ENCODE measurements at places on chromosomes 3 and 15.
A peak's percentile ranks its signal among the peaks of the same experiment; 100 is the strongest.

GRCh38 chr15:71333136-71333700 is 217.9 kb downstream of the THSD4 start:
- DNase-seq = no peak
- H3K36me3 ChIP-seq = no peaks in the 10 kb centered on the region
- no peak overlapping the region for H3K27ac ChIP-seq
- H3K4me3 ChIP-seq = no peak overlapping the region

DNA sequence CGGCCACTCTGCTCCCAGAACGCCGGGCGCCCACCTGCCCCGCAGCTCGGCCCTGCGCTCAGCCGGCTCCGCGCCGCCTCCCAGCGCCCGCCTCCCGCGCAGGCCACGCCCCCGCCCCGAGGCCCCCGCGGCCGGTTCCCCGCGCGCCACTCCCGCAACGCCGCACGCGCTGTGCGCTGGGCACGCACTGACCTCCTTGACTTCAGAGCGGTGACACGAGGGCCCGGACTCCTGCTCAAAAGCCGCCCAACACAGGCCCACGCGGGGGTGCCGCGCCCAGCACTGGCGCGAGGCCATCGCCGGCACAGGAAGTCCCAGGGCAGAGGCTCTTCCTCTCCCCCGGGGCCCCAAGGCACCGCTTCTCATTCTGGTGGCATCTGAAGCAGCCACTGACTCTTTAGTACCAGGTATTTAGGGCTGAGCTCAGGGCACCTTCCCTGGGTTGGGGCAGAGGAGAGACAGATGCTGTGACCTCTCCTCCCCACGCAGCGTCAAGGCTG is 12.4 kb downstream of the TNK2 start:
- peak overlapping the region; percentile 93 for H3K4me3 ChIP-seq
- H3K27me3 ChIP-seq = no peaks in the 10 kb centered on the region
- H3K27ac ChIP-seq = peak overlapping the region; percentile 98
- peaks cover 12% of the 10 kb centered on the region for H3K36me3 ChIP-seq
- H3K4me1 ChIP-seq = peaks cover 44% of the 10 kb centered on the region

- no peaks in the 10 kb centered on the region for H3K27me3 ChIP-seq
- H3K36me3 ChIP-seq = peaks cover 20% of the 10 kb centered on the region
- peak overlapping the region; percentile 95 for H3K27ac ChIP-seq
- no peak overlapping the region for H3K4me3 ChIP-seq
Observed at GRCh38 chr3:33717616-33717865, 513 bp downstream of the CLASP2 start.

GRCh38 chr3:7275396-7275795 is 414.5 kb downstream of the GRM7 start:
- H3K27me3 ChIP-seq = no peaks in the 10 kb centered on the region
- H3K27ac ChIP-seq = no peak overlapping the region
- no peak for DNase-seq
- no peak overlapping the region for H3K4me3 ChIP-seq

GRCh38 chr3:180062771-180063170 is 26.0 kb upstream of the PEX5L start:
- no peaks in the 10 kb centered on the region for H3K27me3 ChIP-seq
- no peak overlapping the region for H3K4me3 ChIP-seq
- DNase-seq = no peak
- no peaks in the 10 kb centered on the region for H3K4me1 ChIP-seq
- no peaks in the 10 kb centered on the region for H3K36me3 ChIP-seq
- H3K27ac ChIP-seq = no peak overlapping the region

DNA sequence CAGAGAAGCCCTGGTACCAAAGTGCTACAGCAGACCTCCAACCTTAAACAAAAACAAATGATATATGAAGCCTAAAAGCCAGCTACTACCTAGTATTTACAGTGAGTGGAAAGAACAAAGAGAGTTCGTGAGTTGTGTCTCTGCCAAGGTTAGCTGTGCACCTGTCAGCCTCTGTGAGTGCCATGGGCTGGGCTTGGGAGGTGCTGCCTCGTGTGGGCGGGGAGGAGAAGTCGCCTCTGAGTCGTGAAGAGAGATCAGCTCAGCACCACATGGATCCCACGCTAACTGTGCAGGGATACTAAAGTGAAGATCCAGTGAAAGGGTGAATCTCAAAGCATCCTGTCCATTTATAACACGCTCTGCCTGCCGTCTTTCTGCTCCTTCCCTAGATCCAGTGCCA is 101.9 kb downstream of the CHDH start:
- no peaks in the 10 kb centered on the region for H3K4me1 ChIP-seq
- H3K27me3 ChIP-seq = peaks cover 11% of the 10 kb centered on the region
- H3K4me3 ChIP-seq = no peak overlapping the region
- peak overlapping the region; percentile 4 for H3K27ac ChIP-seq
- H3K36me3 ChIP-seq = no peaks in the 10 kb centered on the region
- DNase-seq = no peak

GRCh38 chr3:23459889-23460546 is 256.9 kb downstream of the UBE2E2 start:
- DNase-seq = no peak
- no peaks in the 10 kb centered on the region for H3K4me1 ChIP-seq
- no peak overlapping the region for H3K27ac ChIP-seq
- no peaks in the 10 kb centered on the region for H3K36me3 ChIP-seq

- H3K27ac ChIP-seq = peak overlapping the region; percentile 41
- no peaks in the 10 kb centered on the region for H3K4me1 ChIP-seq
- DNase-seq = no peak
- H3K36me3 ChIP-seq = peaks cover 5% of the 10 kb centered on the region
- no peak overlapping the region for H3K4me3 ChIP-seq
- H3K27me3 ChIP-seq = peaks cover 41% of the 10 kb centered on the region
Observed at GRCh38 chr15:99437315-99438223, 128.2 kb upstream of the MEF2A start.

GRCh38 chr3:8191406-8191805 is 310.2 kb upstream of the LMCD1 start:
- no peak overlapping the region for H3K27ac ChIP-seq
- peaks cover 13% of the 10 kb centered on the region for H3K27me3 ChIP-seq
- H3K4me3 ChIP-seq = no peak overlapping the region
- DNase-seq = no peak

DNA sequence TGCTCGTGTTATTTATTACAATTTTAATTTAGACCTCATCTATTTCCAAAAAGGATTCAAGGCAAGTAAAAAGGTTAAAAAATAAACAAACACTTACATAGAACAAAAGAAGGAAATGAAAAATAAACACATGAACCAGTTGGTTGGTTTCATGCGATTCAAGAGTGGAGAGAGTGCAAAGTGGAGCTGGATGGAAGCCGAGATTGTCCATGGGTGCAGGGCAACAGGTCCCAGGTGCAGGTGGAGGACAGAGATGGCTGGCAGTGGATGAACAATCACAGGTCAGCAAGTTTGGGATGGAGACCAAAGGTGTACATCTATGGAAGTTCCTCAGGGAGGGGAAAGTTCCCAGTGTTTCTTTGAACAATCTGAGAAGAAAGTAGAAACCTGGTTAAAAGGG is 11.6 kb upstream of the SEMA5B start:
- H3K27ac ChIP-seq = no peak overlapping the region
- no peaks in the 10 kb centered on the region for H3K36me3 ChIP-seq
- no peak overlapping the region for H3K4me3 ChIP-seq
